ENCODE measurements at places on chromosomes 11 and 22. TPM values are rescaled to one million over a fixed set of nuclear protein-coding genes. Genes with fewer than 3 reads are reported as not detected.

OR8A1 gene
- total RNA-seq, result not detected

MS4A6E gene
- total RNA-seq, result 3.8 TPM

RAG1 gene
- total RNA-seq, result 1.9 TPM

NFAM1 gene
- total RNA-seq, result 4.9 TPM

OR10A5 gene
- not detected for total RNA-seq

MED15 gene
- 42.3 TPM for total RNA-seq

OR51I1 gene
- total RNA-seq, result 0.96 TPM

KCNJ1 gene
- total RNA-seq, result not detected

ACRV1 gene
- not detected for total RNA-seq

MAPK8IP2 gene
- 3.0 TPM for total RNA-seq

GLYAT gene
- total RNA-seq, result 1.2 TPM

MTA2 gene
- total RNA-seq, result 79.1 TPM

PIH1D2 gene
- not detected for total RNA-seq

VWCE gene
- total RNA-seq, result 6.9 TPM

DENND6B gene
- total RNA-seq, result 2.2 TPM

MPST gene
- total RNA-seq, result 193 TPM

INPP5J gene
- 0.24 TPM for total RNA-seq

LGALS12 gene
- total RNA-seq, result 98.5 TPM

PAMR1 gene
- 17.7 TPM for total RNA-seq

TREH gene
- total RNA-seq, result not detected

ENTHD1 gene
- not detected for total RNA-seq

TIMP3 gene
- 561 TPM for total RNA-seq

CNGA4 gene
- not detected for total RNA-seq

GRCh38 chr22:39087881-39088684 lies 9.0 kb upstream of the APOBEC3H start:
- no peak for DNase-seq

DNA sequence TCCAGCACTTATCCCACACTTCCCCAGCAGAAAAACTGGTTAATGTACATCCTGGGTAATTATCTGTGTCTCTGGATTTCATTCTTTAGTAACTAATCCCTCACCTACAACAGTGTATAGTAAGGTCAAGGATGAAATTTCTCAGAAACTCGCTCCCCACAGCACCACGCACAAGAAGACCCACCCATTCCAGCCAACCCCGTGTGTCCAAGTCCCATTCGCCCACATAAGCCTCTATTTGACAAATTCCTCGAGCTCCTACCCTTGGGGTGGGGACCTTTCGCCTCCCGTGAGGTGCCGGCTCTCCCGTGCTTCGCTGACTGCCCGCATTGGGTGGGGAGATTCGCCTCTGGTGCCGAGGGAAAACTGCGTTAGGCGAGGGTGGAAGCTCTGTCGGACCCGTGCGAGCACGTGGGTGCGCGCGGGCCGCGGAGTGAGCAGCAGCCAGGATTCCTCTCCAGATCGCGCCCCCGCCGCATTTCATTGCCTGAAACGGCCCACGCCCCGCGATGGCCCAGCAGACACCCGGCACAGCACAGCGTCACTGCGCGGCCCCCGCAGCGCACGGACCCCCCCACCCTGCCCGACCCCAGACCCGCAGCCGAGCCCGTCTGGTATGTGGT lies 866 bp downstream of the EXPH5 start:
- DNase-seq, result no peak

GRCh38 chr11:59960502-59961381 lies 3.1 kb upstream of the OOSP4A start:
- DNase-seq, result no peak

GRCh38 chr11:76181371-76181770 lies 24.9 kb downstream of the WNT11 start:
- no peak for DNase-seq

- DNase-seq, result no peak
Observed at GRCh38 chr11:121323046-121323607, 30.6 kb downstream of the SC5D start.

- DNase-seq, result no peak
Observed at GRCh38 chr11:1017269-1018005, 19.1 kb downstream of the MUC6 start.

GRCh38 chr11:128165572-128165971 lies 421.8 kb downstream of the ETS1 start:
- no peak for DNase-seq

DNA sequence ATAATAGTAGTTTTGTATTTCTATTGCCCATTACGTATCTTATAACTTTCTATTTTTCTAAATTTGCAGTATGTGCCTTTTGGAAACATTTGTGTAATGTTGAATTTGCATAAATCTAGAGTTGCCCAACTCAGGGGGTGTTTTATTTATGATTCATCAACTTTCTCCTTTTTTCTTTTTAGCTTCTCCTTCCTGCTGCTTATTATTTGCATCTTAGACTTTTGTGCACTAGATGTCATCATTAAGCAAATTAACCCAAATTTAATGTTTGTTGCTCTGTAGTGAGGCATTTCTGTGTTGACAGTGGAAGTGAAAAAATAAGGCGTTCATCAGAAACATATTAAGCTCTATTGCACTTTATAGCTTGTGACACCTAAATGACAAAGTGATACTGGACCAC lies 56.2 kb upstream of the ZBED5 start:
- no peak for DNase-seq

- no peak for DNase-seq
Observed at GRCh38 chr22:23772649-23773473, at the start of gene MMP11. MMP11 (plus strand) TSS chr22:23772849; CDS start chr22:23772871, 22 bp downstream.

GRCh38 chr11:73950869-73951710 lies at the start of gene DNAJB13:
DNAJB13 (plus strand) TSS chr11:73951026; CDS start chr11:73951070, 44 bp downstream.
- no peak for DNase-seq

DNA sequence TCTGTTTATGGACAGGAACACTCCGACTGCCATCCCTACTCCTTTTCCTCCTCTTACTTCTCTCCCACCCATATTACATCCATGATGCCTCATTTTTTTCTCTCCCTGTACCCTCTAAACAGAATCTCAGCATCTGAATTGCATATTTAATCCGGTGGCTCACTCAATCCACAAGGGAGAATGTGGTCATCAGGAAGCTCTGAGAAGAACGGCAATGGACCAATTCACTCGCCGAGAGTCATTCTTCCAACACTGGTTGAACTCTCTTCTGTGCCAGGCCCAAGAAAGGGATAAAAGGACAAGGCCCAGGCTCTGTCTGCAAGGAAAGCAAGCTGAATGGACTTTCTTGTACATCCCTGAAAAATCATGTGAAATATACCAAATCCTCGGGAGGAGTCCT lies 15.9 kb downstream of the MAP6 start:
- no peak for DNase-seq

DNA sequence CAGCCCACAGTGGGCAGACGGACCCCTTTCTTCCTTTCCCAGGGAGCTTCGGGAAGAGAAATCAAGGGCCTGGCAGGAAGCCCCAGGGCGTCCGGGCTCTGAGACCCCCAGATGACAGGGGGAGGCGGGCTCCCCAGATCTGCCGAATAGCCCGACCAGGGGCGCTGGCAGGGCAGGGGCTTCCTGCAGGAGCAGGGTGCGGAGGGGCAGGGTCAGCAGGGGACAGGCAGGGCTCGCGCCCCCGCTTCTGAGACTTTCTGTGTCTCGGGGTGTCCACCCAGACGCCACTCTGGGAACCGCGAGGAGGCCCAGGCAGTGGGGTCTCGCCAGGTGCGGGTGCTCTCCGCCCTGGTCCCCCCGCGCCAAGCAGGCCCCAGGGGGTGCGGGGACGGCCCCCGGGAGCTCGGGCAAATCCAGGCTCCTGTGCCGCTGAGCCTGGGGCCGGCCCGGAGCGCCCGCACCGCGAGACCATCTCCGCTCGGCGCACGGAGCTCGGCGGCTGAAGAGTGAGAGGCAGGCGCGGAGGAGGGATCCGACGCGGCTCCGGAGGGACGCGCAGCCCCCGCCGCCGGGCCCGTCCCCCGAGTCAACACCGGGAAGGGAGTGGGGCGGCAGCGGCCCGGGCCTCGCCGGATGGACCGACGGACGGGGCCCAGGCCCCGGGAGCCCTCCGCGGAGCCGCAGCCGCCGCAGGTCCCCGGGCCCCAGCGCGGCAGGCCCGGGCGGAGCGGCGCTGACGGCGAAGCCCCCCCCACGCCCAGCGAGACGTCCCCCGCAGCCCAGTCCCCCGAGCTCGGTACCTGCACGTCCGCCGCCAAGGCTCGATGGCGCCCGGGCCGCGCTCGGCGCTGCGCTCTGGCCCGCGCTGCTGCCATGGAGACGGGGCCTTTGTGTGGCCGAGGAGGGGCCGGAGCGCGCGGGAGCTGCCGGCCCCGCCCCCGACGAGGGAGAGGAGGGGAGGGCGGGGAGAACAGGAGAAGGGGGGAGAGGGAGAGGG lies at the start of gene PLXNB2:
PLXNB2 (minus strand) TSS at position 894 of the 997 bp plus-strand sequence. CDS start 17,062 bp downstream, outside the sequence.
- no peak for DNase-seq

- DNase-seq, result no peak
Observed at GRCh38 chr22:45310331-45310976, 720 bp downstream of the FAM118A start.

DNA sequence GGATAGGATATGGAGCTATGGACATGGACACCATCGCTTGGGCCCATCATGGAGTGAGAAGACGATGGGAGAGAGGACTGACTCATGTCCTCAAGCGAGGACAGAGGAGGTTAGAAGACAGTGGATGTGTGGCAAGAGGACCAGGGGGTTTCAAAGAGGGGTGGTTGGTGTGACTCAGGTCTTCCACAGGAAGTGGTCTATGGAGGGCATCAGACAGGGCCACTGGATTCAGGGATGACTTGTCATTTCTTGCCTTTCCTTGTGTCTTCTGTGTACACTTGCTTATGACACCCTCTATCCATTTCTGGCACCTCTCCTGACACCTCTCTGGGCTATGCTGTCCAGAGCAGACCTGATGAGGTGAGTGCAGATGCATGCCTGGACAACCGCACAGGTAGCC lies 115.4 kb downstream of the OSBP2 start:
- DNase-seq, result no peak

DNA sequence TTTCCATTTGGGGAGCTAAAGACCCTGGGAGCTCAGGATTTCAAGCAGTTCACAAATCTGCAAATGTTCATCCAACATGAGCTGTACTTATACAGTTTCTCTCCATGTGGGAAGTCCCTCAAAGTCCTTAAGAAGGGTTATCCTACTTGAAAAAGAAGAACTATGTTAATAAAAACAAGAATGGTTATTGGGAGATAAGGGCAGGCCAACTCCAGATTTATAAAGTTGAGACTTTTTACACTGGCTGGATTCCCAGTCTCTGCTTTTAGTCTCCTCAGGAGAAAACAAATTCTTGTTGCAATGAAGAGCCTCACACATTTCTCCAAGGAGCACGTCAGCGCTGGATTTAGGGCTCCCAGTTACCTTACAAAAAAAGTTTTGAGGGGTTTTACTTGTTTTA lies 34.2 kb upstream of the CTTN start:
- no peak for DNase-seq

DNA sequence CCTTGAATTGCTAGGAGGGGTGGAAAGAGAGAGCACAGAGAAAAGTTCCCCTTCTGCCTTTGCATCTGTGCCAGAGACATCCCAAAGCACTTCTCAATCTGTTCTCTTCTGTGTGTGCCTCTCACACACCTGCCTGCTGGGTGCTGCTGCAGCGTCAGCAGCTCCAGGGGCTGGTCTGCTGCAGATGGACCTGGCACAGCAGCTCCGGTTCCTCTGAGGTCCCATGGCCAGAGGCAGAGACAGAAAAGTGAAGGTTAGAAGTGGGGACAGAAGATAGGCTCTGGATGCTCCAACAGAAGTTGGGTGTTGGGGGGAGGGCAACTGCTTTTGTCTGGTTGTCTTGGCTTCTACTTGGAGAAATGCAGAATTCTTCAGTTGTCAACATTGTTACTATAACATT lies 48.9 kb upstream of the KIRREL3 start:
- DNase-seq, result no peak

- peak; percentile 22 for DNase-seq
Observed at GRCh38 chr11:100687054-100687629, at the start of gene ARHGAP42. ARHGAP42 (plus strand) TSS chr11:100687288; CDS start chr11:100687679, 391 bp downstream.

DNA sequence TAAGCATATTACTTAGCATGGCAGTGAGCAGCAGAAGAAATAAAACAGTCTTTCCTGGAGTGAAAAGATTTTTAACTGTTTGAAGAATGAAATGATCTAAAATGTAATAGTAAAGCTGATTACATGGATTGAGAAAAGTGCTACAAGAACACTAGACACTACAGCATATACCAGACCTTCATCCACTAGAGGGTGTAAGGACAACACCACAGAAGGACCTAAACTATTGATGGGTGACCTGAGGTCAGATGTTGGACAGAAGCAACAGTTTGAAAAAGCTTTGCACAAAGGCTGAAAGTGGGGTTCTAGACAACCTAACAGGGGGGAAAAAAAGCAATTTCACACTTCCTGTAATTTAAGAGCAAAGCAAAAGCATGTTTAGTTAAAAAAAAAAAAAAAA lies 97.7 kb downstream of the RBFOX2 start:
- no peak for DNase-seq

GRCh38 chr22:44133901-44134571 lies 46.7 kb upstream of the PARVG start:
- no peak for DNase-seq

GRCh38 chr11:118132385-118133151 lies 20.1 kb downstream of the SCN4B start:
- DNase-seq, result no peak

GRCh38 chr11:102061276-102061675 lies 14.0 kb downstream of the CFAP300 start:
- DNase-seq, result no peak

GRCh38 chr11:83008581-83008923 lies 63.1 kb downstream of the RAB30 start:
- no peak for DNase-seq

DNA sequence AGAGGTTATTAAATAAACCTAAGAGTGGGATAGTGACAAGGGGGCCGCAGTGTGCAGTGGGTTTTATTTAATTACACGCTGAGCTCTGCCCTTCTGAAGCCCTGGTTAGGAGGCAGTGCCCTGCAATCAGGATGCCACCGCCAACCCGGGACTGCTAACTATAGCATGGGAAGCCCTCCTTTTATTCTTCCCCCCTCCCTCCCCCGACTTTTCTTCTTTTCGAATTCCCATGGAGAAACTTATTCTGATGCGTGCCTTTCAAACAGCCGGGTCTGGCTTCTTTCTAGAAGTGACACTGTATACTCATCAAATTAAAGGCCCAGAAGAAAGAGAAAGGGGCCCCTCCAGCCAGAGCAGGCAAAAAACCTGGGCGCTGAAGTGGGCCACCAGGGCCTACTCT lies 91.3 kb upstream of the ANO1 start:
- DNase-seq, result no peak

All from omental fat pad (tissue), 4 donors.